ENCODE measurements at places on chromosomes 4 and X.
A peak's percentile ranks its signal among the peaks of the same experiment; 100 is the strongest.

DNA sequence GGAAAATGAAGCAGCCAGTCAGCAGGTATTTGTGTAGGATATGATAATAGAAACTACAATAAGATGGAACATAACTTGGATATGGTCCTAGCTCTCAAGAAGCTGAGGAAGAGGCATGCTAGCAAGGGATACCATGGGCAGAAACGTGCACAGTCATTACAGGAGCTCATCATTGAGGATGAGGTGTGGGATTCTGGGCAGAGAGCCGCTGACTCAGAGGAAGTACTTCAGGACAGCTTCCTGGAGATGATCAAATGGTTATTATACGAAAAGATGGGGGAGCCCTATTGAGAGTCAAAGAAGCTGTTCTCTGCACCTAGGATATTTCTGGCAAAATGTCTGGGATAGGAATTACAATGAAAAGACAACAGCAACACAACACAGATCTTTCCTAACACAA lies 116.0 kb upstream of the PDE5A start:
- DNase-seq = no peak

GRCh38 chrX:10325611-10326010 lies 168.8 kb downstream of the CLCN4 start:
- DNase-seq = no peak

DNA sequence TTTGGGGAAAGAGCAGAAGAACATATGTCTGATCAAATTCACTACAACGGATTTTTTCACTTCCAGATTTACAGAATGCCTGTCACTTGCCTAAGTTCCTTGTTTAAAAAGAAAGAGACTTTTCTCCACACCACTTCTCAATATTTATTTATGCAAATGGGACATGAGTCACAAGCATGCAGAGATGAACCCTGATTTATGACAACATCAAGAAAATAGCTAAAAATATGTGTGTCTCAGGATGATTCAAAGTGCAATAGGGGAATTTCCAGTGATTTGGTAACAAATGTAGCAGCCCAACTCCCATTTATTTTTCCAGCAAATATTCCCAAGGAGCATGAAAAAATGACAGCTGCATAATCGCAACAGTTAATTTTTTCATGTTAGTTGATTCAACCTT lies 180.4 kb upstream of the FAT1 start:
- DNase-seq = no peak

DNA sequence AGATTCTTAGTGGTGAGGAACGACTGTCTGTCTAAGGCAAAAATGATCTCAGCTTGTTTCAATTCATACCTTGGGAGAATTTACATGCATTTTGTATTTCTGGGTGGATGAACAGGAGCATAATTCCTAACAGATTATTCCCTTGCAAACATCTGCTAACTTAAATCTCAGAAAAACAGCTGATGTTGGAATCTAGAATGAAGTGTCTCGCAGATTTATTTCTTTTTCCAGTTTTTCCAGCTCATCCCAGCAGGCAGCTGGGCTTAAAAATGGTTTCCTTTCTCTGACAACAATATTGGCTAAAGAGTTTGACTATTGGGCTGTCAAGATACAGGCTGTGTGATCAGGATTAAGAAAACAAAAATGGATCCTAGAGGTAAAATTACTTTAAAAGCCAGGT lies 1.1 kb downstream of the LNX1 start:
- DNase-seq = no peak

- DNase-seq = peak; percentile 50
Measured at GRCh38 chr4:146333187-146333894, 119.0 kb downstream of the REELD1 start.

DNA sequence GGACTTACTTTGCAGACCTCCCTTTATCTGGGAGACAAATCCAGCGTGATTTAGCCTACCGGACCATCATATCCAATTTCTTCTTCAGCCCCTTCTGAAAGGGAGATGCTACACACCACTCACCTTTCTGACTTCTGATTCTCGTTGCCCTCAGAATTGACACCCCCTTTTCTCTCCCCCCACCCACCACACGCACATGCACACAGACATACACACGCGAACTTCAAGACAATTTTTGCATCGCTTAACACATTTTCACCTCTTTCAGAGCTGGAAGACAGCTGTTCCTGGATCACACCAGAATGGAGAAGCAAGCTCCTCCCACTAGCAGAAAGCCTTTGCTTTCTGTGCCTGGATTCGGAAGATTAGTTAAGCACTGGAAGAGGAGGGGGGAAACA lies 1.0 kb upstream of the SNCA start:
- no peak for DNase-seq

- no peak for DNase-seq
Measured at GRCh38 chr4:52572936-52573485, 86.1 kb downstream of the USP46 start.

DNA sequence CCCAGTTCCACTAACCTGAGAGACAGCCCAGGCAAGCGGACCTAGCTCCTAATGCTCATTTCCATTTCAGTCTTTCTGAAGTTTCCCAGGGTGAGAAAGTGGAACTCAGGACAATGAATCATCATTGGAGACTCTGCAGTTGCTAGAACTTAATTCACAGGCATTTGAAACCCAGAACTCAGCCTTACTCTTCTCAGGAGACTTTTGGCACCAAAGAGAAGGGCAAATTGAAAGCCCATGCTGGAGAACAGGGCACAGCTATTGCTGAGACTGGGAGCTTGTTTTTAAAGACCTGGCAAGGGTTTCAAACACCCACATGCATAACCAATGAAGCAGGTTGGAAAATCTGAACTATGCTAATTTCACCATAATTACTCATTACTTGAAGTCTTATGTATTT lies 36.0 kb downstream of the BST1 start:
- no peak for DNase-seq

GRCh38 chrX:107154787-107155620 lies 36.4 kb upstream of the RBM41 start:
- no peak for DNase-seq

GRCh38 chrX:139784807-139785206 lies 76.8 kb upstream of the MCF2 start:
- no peak for DNase-seq

- DNase-seq = no peak
Measured at GRCh38 chr4:20615486-20616260, 84.6 kb upstream of the PACRGL start.

- DNase-seq = no peak
Measured at GRCh38 chr4:83947830-83948193, 411.9 kb downstream of the GPAT3 start.

DNA sequence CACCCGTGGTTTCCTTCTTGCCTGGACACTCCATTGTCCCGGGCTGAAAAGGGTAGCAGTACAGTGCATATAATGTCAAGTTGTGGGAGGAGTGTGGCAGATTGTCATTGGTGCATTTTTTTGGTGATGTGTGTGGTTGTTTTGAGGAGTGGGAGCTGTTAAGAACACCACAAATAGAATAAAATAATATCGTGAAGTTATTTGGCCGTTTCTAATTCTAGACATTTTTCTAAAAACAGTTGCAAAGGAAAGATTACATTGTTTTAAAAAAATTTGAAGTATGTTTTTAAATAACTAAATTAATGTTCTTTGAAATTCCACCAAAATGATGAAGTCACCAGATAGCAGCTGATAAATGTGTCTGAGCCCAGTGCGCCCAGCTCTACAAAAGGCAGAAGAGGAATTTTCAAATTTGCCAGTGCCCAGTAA lies 1.3 kb downstream of the PKD2 start:
- DNase-seq = peak; percentile 46

GRCh38 chr4:26522478-26522877 lies 32.2 kb upstream of the CCKAR start:
- DNase-seq = no peak

DNA sequence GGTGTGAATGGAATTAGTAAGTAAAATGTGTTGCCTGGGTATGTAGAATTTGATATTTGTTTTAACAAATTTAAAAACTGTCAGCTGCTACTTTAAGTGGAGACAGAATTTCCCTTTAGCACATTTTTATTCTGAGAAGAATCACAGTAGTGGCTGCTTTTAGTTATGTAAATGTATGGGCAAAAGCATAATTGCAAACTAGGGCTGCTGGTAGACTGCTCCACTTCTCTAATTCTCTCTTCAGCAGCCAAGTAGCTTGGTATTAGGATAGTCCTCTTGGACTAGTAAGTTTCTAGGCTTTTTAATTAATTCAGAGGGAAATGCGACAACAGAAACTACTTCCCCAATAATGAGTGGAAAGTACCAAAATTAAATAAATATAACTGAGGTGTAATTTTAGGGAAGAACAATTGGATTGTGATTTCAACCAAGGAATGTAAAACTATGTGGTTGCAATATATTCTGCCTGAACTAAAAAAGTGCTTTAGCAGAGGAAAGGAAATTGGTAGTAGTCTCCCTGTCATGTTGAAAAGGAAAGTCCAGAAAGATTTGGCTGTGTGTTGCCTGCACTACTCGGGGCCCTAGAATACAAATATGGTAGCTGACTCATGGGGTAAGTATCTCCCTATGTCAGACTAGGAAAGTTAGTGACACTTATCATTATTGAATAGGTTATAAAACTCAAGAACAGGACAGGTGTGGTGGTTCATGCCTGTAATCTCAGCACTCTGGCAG lies 9.2 kb upstream of the EIF4E start:
- DNase-seq = no peak

DNA sequence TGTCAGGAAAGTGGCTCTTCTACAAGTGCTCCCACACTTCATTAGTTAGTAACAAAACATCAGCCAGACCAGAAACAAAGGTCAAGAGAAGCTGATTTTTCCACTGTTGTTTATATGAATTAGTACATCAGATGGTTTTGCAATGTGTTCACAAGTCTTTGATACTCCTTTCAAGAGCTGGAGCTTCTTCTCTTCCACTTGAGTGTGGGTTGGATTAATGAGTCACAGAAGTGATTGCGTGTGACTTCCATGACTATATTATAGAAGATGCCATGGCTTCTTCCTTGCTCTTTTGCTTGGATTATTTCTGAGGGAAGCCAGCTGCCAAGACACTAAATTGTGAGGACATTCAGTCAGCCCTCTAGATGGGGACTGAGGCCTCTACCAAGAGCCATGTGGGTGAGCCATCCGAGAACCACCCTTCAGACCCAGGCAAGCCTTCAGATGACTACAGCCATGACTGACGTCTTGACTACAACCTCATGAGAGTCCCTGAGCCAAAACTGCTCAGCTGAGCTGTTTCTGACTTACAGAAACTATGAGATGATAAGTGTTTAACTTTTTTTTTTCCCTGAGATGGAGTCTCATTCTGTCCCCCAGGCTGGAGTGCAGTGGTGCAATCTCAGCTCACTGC lies 18.1 kb downstream of the SOWAHB start:
- DNase-seq = no peak

- DNase-seq = no peak
Measured at GRCh38 chrX:19689170-19689779, 174.0 kb upstream of the MAP3K15 start.

DNA sequence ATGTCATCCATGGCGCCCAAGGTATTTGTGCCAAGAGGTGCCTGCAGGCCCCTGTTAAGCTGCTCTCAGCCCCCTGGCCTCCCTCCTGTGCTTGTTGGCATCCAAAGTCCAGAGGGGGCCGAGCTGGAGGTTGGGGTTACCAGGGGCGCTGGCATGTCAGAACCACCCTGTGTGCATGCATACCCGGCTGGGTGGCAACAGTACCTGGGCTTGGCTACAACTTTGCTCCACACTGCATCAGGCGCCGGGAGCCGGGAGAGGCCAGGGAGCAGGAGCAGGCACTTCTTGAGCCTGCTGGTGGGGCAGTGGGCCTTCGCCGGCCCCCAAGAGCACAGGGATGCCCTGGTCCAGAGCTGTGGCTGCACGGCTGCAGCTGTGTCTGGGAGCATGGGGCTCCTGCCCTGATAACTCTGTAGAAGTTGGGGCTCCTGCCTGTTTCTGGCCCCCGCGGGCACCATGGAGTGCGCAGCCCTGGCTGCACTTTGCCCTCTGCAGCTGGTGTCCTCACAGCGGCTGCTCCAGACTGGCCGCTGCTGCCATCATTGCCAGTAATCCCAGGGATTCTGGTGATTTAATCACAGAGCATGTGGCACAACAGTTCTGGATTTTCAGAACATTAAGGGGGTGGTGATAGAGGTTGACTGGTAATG lies 130.3 kb downstream of the ARHGAP10 start:
- no peak for DNase-seq

GRCh38 chr4:133131829-133132460 lies 17.1 kb upstream of the PCDH10 start:
- no peak for DNase-seq

DNA sequence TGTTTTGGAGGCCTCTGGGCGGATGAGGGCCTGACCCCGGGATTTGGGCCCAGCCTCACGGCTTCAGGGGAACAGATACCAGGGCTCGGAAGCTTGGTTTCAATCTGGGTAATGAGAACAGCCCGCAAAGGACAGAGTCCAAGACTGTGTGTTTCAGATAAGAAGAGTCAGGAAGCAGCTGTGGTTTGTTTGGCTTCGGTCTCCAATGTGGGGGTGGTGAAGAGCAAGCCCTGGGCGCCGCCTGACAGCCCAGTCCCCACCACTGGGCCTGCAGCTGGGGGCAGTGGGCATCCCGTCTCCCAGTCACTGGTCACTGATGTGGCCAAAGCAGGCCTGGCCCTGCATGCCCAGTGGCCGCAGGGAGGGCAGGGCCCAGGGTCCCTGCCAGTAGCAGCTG lies 9.1 kb downstream of the WFS1 start:
- DNase-seq = peak; percentile 55

GRCh38 chrX:118726887-118727685 lies at the start of gene IL13RA1:
IL13RA1 (plus strand) TSS chrX:118727606; CDS start chrX:118727639, 33 bp downstream.
- peak; percentile 2 for DNase-seq

- DNase-seq = no peak
Measured at GRCh38 chr4:118081434-118081833, 47.1 kb downstream of the NDST3 start.

DNA sequence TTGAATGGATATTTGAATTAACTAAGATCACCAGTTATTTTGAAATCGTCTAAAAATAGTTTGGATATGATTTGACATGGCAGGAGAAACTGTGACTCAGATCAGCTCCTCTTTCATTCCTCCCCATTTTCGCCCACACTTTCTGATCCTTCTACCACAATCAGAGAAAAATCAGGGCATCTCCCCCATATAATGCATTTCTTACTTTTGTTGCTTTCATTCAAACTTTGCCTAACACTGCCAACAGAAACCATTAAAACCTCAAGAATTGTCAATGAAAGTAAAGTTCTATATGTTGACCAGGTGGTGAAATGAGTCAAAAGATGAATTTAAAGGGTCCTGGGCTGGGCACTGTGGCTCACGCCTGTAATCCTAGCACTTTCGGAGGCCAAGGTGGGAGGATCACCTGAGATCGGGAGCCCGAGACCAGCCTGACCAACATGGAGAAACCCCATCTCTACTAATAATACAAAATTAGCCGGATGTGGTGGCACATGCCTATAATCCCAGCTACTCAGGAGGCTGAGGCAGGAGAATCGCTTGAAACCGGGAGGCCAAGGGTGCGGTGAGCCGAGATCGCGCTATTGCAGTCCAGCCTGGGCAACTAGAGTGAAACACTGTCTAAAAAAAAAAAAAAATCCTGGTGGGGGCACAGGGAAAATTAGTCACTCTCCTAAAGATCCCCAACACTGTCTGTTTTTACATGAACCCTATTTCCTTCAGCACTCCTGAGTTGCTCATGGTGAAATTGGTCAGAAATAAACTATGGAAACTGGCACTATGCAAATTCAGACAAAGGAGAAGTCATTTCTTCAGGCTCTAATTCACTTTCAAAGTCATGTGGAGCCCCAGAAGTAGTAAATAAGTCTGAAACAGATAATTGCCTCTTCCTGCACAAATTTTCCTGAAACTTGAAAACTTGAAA lies 122.8 kb upstream of the NOCT start:
- DNase-seq = no peak

GRCh38 chr4:150436598-150437370 lies 145.2 kb upstream of the MAB21L2 start:
- DNase-seq = no peak

Measured in stimulated activated effector memory CD8-positive, alpha-beta T cell treated with anti-CD3 and anti-CD28 coated beads, Interleukin-12 subunit alpha, Interleukin-12 subunit beta, amount 100 ng/mL, for 72 hours (primary cell).